Activated gamma-delta T cell treated with anti-CD3 and anti-CD28 coated beads, Interleukin-2, amount 50 U/mL, for 16 hours (primary cell): ENCODE measurements at places on chromosomes 7 and 10.

DNA sequence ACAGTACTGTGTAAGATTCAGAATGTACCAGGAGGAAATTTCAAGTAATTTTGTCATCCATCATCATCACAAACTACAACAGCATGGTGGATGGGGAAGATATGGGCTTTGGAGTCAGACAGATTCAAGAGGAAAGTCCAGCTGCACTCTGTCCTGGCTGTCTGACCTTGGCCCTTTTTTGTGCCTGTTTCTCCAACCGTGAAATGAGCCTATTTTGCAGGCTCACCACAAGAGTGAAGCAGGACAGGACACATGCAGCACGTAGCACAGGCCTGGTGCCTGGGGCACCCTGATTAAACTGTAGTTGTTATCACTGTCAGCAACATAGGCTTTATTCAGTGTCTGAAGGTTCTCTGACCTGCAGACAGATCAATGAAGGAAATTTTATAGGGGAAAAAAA is 37.6 kb downstream of the RHOBTB1 start:
- DNase-seq, result no peak

DNA sequence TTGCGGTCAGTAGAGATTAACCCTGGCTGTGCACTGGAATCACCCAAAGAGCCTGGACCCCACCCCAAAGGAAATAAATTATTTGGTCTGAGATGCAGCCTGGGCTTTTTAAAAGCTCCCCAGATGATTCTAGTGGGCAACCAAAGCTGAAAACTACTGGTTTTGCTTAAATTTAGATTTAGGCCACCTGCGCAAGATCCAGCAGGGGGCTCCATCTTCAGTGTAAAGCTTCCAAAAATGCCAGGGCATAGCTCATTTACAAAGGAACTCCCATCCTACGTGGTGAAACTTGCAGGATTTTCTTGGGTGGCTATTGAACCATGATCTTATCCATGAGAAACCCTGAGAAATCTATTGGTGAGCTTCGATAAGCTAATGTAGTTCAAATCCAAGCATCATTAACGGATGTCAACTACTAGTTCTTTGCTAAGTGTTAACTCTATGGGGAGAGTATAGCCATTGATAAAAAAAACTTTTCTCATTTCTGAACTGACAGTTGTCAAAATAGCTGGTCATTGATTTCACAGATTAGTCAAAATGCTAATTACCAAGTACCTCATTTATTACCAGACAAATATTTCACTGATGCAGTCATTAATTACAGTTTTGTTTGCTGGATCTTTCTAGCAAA is 315.3 kb downstream of the LHFPL3 start:
- DNase-seq, result no peak

DNA sequence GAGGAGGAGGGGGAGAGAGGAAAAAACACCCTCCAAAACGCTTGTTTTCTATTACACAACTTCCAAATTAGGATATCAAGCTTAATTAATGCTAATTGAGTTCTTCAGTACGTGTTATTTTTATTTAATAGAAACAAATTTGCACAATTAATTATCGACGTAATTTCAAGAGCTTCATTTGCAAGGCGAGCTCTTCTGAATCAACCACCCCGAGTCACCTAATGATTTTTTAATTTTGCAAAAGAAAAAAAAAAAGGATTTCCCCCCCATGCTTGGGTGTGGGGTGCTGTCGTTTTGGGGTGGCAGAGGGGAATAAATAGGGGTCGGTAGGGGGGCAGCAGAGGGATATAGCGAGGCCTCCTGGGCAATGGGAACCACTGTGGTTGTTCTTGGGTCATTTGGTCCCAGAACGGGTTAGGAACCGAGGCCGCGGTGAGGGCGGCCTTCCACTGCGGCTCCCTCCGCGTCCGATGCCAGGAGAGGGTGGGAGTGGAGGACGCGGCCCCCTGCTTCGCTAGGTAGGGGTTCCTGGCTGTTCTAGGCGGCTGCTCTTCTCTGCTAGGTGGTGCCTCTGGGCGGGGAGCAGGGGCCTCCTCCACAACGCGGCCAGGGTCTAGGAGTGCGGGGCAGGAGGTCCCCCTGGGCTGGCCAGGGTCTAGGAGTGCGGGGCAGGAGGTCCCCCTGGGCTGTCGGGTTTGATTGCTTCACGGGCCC is 7.3 kb downstream of the UNCX start:
- DNase-seq, result no peak

DNA sequence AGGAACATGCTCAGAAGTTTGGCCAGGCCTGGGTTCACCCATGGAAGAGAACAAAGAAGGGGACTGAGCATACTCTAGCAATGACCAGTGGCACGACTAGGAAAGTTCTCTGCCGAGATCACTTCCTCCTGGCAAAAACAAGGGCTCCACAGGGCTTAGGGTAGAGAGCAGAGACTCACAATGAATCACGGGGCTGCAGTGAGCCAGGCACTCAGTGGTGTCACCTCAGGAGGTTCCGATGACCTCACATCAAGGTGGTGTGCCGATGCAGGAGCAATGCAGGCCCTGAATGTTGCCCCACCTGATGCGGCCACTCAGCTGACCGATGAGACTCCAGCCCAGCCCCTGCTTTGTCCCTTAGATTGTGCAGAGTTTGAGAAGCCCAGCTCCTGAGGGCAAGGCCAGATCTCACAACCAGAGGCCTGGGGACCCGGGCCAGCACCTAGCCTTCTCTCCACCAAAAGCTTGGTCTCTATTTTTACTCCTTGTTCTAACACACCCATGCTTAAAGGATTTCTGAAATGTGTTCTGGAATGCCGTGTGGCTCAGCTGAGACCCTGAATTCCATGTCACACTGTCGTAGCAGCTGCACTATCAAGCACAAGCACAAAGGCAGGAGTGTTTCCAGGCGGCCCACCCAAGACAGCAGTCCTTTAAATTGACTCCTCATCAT is 60.9 kb downstream of the COBL start:
- no peak for DNase-seq

GRCh38 chr10:125375210-125375609 is 214.8 kb upstream of the CTBP2 start:
- no peak for DNase-seq

DNA sequence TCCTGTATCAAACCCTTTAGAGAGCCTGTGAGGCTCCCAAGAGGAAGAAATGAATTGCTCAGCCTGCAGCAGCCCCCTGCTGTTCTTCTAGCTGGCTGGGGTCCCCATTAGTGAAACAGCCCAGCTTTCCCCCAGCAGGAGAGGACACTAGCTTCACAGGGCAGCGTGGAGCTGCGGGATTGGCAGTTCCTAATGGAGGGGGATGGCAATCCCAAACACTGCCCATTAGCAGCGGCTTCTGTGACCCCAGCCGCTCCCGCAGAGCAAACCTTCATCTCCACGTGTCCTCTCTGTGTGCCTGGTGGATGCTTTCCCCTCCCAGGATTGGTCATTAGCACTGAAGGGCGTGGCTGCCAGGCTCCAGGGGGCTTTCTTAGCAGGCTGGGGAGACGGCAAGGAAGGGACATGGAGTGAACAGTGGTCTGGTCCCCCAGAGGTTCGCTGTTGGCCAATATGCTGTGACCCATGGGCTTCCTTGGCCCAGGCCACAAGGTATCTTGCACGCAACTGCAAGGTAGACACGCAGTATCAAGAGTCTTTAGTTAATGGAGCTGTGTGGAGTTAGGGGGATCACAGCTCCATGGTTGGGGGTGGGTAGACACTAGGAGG is 322.5 kb upstream of the ZMIZ1 start:
- no peak for DNase-seq
